Immature natural killer cell (primary cell): ENCODE measurements at places on chromosomes 5 and 9.
A peak's percentile ranks its signal among the peaks of the same experiment; 100 is the strongest.

GRCh38 chr5:67176936-67177335 lies 19.7 kb downstream of the CD180 start:
- peaks cover 19% of the 10 kb centered on the region for H3K4me1 ChIP-seq
- no peak overlapping the region for H3K27ac ChIP-seq
- H3K4me3 ChIP-seq = no peak overlapping the region
- DNase-seq = no peak

DNA sequence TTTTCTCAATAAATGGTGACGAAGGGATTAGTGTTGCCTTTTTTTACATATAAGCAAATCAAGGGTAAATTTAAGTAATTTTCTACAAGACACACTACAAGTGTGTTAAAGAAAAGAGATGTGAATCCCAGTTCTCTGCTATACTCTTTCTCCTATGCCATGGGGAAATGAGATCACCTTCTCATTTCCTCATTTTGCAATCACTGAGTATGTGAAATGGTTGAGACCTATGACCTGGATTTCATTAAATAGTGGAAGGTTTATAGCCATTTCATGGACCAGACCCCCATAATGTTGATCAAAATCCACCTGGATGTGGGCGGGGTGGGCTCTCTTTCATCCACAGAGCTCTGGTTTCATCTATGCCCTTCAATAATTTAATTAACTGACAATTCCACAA lies 66.9 kb upstream of the SLIT3 start:
- H3K27ac ChIP-seq = no peak overlapping the region
- H3K4me3 ChIP-seq = no peak overlapping the region
- DNase-seq = no peak
- H3K4me1 ChIP-seq = no peaks in the 10 kb centered on the region

DNA sequence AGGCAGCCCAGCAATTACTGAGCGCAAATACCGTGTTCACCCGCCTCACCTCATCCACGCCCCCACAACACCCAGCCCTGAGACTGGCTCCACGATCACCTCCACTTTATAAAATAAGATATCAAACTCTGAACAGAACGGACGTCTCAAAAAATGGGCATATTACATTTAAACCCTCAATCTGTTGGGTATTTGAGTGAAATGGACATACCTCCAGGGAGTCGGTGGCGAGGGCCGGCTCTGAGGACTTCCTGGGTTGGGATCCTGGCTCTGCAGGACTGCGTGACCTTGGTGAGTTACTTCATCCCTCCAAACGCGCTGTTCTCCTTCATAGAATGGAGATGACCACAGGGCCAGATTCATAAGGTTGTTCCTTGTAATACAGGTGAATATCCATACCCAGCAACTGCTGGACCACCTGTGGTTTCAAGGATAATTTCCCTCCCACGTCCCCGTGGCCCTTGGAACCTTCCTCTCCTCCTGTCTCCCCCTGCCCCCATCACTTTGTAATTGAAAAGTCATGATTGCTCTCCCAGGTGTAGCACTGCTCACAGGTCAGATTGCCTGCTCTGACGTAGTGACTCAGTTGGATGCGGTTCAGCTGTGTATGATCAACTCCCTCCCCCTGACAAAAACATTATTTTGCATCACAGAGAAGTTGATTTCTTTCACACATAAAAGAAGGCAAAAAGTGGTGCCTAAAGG lies 135.6 kb downstream of the KCNIP1 start:
- no peak overlapping the region for H3K27ac ChIP-seq
- H3K4me1 ChIP-seq = peaks cover 3% of the 10 kb centered on the region
- DNase-seq = no peak
- H3K4me3 ChIP-seq = no peak overlapping the region
- peaks cover 6% of the 10 kb centered on the region for H3K27me3 ChIP-seq
- no peaks in the 10 kb centered on the region for H3K36me3 ChIP-seq

GRCh38 chr5:24767086-24767485 lies 122.3 kb upstream of the CDH10 start:
- DNase-seq = no peak
- H3K27me3 ChIP-seq = no peaks in the 10 kb centered on the region
- H3K36me3 ChIP-seq = no peaks in the 10 kb centered on the region

DNA sequence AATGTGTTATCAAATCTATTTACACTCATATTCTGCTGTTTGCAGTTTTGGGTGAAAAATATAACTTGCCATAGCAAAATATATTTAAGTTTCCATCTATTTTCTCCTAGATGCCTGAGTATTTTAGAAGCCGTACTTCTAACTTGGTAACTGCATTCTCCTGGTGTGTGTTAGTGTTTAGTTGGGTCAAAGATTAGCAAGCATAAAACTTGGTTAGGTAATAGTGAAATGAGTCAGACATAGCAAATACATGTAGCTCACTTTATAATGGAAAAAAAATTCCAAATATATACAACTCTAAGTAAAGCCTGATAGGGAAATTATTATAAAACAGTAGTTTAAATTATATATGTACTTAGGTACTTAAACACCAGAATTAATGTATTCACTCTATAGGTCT lies 640.7 kb upstream of the ST8SIA4 start:
- H3K27ac ChIP-seq = no peak overlapping the region
- no peak for DNase-seq
- no peaks in the 10 kb centered on the region for H3K4me1 ChIP-seq
- H3K27me3 ChIP-seq = no peaks in the 10 kb centered on the region

- no peaks in the 10 kb centered on the region for H3K27me3 ChIP-seq
- H3K4me1 ChIP-seq = no peaks in the 10 kb centered on the region
- no peak overlapping the region for H3K27ac ChIP-seq
- DNase-seq = no peak
Observed at GRCh38 chr5:5613261-5613990, 190.9 kb downstream of the ICE1 start.

DNA sequence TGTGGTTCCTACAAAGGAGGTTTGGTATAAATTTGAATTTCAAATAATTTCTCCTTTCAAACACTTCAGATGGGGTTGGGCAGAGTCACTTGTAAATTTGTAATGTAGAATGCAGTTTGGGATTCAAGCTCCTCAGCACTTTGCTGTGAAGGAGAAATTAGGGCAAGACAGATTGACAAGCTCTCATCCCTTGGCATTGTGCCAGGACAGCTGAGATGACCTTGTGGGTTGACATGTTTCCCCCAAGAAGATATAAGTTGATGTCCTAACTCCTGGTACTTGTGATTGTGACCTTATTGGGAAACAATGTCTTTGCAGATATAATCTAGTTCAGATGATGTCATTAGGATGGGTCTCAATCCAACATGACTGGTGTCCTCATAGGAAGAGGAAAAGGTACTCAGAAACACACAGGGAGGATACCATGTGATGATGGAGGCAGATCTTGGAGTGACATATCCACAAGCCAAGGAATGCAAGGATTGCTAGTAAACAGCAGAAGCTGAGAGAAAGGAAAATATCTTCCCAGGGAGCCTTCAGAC lies 408.3 kb downstream of the MED10 start:
- no peak overlapping the region for H3K27ac ChIP-seq
- peaks cover 2% of the 10 kb centered on the region for H3K27me3 ChIP-seq
- H3K36me3 ChIP-seq = peaks cover under 1% of the 10 kb centered on the region
- H3K4me1 ChIP-seq = no peaks in the 10 kb centered on the region

DNA sequence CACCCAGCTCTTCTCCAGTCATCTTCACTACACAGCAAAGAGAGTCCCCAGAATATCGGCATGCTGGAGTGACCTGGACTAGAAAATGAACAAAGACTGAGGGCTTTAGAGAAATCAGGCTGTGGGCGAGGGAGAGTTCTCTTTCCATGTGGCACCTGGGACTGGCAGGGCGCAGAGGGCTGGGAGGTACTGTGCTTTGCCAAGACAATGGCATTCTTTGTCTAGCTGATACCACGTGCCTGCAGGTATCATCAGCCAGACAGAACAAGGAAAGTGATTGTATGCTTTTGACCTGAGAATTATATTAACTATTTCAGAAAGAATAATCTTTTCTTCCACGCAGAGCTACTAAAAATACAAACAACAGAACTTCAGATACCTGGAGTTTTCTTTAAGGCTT lies 30.5 kb downstream of the DDX31 start:
- no peaks in the 10 kb centered on the region for H3K27me3 ChIP-seq
- DNase-seq = no peak
- peaks cover 47% of the 10 kb centered on the region for H3K36me3 ChIP-seq
- H3K27ac ChIP-seq = no peak overlapping the region
- no peak overlapping the region for H3K4me3 ChIP-seq

DNA sequence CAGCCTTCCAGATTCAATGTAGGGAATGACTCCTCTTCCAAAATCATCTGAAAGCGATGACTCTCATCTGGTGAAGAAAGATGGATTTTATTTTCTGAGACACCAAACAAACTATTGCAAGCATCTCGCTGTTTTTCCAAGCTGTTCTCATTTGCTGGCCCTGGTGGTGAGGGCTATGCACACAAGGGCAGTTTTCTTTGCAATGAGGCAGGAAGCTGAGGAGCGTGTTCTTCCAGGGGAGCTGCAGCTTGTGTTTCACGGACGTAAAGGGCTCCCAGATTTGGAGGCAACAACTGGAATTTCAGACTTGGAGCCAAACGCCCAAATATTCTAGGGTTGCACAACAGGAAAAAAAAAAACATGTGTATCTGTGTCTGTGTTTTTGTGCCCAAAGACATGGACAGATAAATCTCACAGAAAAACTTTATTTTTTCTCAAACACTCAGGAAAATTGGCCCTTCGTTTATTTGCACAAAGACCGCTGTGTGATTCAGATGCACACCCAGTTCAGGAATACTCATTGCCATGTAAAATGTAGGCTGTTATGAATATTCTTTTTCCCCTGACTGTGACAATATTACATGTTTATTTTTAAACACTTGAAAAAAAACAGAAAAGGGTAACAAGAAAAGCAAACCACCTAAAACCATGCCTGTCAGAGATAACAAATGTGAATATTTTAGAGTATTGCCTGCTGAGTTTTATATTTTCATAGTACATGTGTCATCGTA lies 151.3 kb downstream of the GAS1 start:
- no peak overlapping the region for H3K27ac ChIP-seq
- DNase-seq = no peak
- H3K27me3 ChIP-seq = peaks cover 6% of the 10 kb centered on the region
- H3K4me3 ChIP-seq = no peak overlapping the region

GRCh38 chr9:132773764-132774339 lies 103.6 kb downstream of the GTF3C4 start:
- H3K4me3 ChIP-seq = no peak overlapping the region
- peaks cover 9% of the 10 kb centered on the region for H3K4me1 ChIP-seq
- no peak for DNase-seq

GRCh38 chr5:91430949-91431348 lies 47.8 kb upstream of the ARRDC3 start:
- no peak overlapping the region for H3K4me3 ChIP-seq
- no peak for DNase-seq
- H3K27ac ChIP-seq = no peak overlapping the region
- H3K4me1 ChIP-seq = peaks cover 61% of the 10 kb centered on the region
- no peaks in the 10 kb centered on the region for H3K27me3 ChIP-seq

DNA sequence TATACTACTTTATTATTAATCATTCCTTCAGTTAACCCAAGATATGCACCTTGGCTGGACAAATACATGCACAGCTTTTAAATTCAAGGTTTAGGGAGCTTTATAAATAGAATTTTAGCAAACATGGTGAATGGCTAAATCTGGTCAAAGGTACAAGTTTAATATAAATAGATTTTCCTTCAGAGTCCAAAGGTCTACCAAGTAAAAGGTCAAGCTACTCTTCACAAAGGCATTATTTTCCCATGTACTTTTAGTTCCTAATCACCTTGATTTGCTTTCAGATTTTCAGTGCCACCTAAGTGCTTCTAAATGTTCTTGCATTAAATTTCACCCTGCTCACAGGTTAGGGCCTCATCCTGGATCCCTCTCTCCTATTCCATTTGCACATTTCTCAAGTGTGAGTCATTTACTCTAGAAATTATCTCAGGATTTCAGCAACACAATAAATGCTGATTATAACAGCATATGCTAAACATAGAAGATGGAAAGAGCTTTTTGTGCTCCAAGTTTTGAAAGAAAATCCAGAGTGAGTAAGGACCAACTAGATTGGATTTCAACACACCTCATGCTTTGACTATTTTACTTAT lies 459.4 kb upstream of the ITGA1 start:
- H3K4me3 ChIP-seq = no peak overlapping the region
- no peak for DNase-seq
- no peak overlapping the region for H3K27ac ChIP-seq
- no peaks in the 10 kb centered on the region for H3K27me3 ChIP-seq
- H3K36me3 ChIP-seq = no peaks in the 10 kb centered on the region

- H3K27ac ChIP-seq = no peak overlapping the region
- H3K36me3 ChIP-seq = no peaks in the 10 kb centered on the region
- no peak for DNase-seq
- no peaks in the 10 kb centered on the region for H3K4me1 ChIP-seq
Observed at GRCh38 chr5:67053229-67053628, 143.4 kb downstream of the CD180 start.

DNA sequence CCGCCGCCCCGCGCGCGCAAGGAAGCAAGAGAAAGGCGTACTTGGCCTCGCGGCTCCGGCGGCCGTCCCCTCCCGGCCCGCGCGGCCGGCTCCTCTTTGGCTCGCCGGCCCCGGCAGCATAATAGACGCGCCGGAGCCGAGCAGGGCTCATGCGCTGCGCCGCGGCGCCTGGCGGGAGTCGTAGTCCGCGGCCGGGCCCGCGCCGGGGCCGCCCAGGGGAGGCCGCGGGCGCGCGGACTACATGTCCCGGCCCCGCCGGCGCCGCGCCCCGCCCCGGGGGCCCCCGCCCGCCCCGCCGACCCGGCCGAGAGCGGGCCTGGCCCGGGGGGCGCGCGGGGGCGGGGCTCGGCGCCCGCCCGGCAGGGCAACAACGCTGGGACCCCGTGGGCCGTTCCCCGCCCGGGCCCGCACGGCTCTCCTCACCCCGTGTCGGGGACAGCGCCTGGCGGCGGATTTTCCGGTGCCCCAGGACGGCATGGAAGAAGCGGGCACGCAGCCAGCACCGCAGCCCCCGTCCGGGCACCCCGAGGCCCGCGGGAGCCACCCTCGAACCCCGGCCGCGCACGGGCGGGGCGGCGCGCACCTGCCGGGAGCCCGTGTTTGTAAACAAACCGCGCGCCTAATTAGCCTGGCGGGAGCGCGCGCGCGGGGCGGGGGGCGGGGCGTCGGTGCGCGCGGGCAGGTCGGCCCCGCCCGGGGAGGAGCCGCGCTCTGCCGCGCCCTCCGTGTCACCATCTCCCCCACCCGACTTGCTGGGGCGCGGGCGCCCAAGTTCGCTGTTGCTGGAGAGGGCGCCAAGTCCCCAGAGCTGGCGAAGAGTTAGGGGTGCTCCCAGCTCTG lies at the start of gene BRD3:
Gene BRD3 (minus strand): TSS at position 123 of the 840 bp plus-strand sequence. CDS start 14,549 bp downstream, outside the sequence.
- H3K27me3 ChIP-seq = peaks cover 21% of the 10 kb centered on the region
- DNase-seq = peak; percentile 80
- peak within 1 kb of the TSS; percentile 89 for H3K4me3 ChIP-seq
- H3K36me3 ChIP-seq = no peaks in the 10 kb centered on the region

GRCh38 chr5:617896-618295 lies 5.8 kb downstream of the CEP72 start:
- H3K4me1 ChIP-seq = peaks cover 7% of the 10 kb centered on the region
- H3K36me3 ChIP-seq = no peaks in the 10 kb centered on the region

- no peak overlapping the region for H3K4me3 ChIP-seq
- H3K27ac ChIP-seq = no peak overlapping the region
- no peaks in the 10 kb centered on the region for H3K36me3 ChIP-seq
- DNase-seq = no peak
Observed at GRCh38 chr5:91137647-91138046, 245.5 kb downstream of the ARRDC3 start.

- H3K27ac ChIP-seq = no peak overlapping the region
- no peaks in the 10 kb centered on the region for H3K27me3 ChIP-seq
- H3K36me3 ChIP-seq = no peaks in the 10 kb centered on the region
- no peaks in the 10 kb centered on the region for H3K4me1 ChIP-seq
- H3K4me3 ChIP-seq = no peak overlapping the region
Observed at GRCh38 chr9:80485420-80486250, 913.9 kb downstream of the TLE4 start.
